PC-9 (cell line): ENCODE measurements at places on chromosomes 2 and 18. TPM values are rescaled to one million over a fixed set of nuclear protein-coding genes. Genes with fewer than 3 reads are reported as not detected.

Gene ERICH2
- 1.7 and 2.0 TPM in 2 replicates for total RNA-seq

Gene IL1R2
- 3.3 and 3.8 TPM in 2 replicates for total RNA-seq

Gene MATN3
- total RNA-seq = 1.0 and 1.9 TPM in 2 replicates

- peaks cover 17% of the 10 kb centered on the region for H3K4me1 ChIP-seq
- peak overlapping the region; percentile 70 for H3K27ac ChIP-seq
These were observed 2.3 kb upstream of the GTF3C3 start for GRCh38 chr2:196801674-196802261.

- H3K27me3 ChIP-seq = no peaks in the 10 kb centered on the region; the same call in 1 of the 2 replicates
- no peaks in the 10 kb centered on the region for H3K36me3 ChIP-seq
- peaks cover 8% of the 10 kb centered on the region for H3K4me1 ChIP-seq
- no peak overlapping the region for H3K27ac ChIP-seq
These were observed 10.4 kb upstream of the KCNK3 start for GRCh38 chr2:26682155-26682554.

- no peaks in the 10 kb centered on the region for H3K36me3 ChIP-seq
- H3K4me3 ChIP-seq = no peak overlapping the region
- H3K27ac ChIP-seq = no peak overlapping the region
- no peaks in the 10 kb centered on the region for H3K27me3 ChIP-seq
These were observed 248.5 kb upstream of the HNMT start for GRCh38 chr2:137715731-137716191.

DNA sequence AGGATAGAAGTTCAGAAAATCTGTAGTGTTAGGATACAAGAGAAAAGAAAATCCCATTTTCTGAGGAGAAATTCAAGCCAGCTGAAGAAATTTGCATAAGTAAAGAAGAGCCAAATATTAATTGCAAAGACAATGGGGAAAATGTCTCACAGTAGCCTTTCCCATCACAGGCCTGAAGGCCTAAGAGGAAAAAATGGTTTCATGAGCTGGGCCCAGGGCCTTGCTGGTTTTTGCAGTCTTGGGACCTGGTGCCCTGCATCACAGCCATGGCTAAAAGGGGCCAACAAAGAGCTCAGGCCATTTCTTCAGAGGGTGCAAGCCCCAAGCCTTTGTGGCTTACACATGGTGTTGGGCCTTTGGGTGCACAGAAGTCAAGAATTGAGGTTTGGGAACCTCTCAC, 413.6 kb upstream of the CYRIA start:
- no peaks in the 10 kb centered on the region for H3K4me1 ChIP-seq
- H3K27me3 ChIP-seq = no peaks in the 10 kb centered on the region

GRCh38 chr2:180662941-180663471, 317.4 kb upstream of the UBE2E3 start:
- peak; percentile 69 for DNase-seq
- H3K4me1 ChIP-seq = peaks cover 20% of the 10 kb centered on the region
- no peak overlapping the region for H3K4me3 ChIP-seq
- H3K27ac ChIP-seq = no peak overlapping the region

- no peaks in the 10 kb centered on the region for H3K36me3 ChIP-seq
- H3K27ac ChIP-seq = no peak overlapping the region
- no peak overlapping the region for H3K4me3 ChIP-seq
- DNase-seq = no peak
- H3K4me1 ChIP-seq = peaks cover 12% of the 10 kb centered on the region
These were observed 98.1 kb upstream of the HS6ST1 start for GRCh38 chr2:128416806-128417205.
